ENCODE measurements at places on chromosomes 2 and 18.

GRCh38 chr2:100269889-100270288, 52.4 kb downstream of the LONRF2 start:
- peaks cover 4% of the 10 kb centered on the region for H3K4me1 ChIP-seq
- no peak overlapping the region for H3K27ac ChIP-seq
- H3K4me3 ChIP-seq, result no peak overlapping the region
- H3K36me3 ChIP-seq, result no peaks in the 10 kb centered on the region
- no peaks in the 10 kb centered on the region for H3K27me3 ChIP-seq

DNA sequence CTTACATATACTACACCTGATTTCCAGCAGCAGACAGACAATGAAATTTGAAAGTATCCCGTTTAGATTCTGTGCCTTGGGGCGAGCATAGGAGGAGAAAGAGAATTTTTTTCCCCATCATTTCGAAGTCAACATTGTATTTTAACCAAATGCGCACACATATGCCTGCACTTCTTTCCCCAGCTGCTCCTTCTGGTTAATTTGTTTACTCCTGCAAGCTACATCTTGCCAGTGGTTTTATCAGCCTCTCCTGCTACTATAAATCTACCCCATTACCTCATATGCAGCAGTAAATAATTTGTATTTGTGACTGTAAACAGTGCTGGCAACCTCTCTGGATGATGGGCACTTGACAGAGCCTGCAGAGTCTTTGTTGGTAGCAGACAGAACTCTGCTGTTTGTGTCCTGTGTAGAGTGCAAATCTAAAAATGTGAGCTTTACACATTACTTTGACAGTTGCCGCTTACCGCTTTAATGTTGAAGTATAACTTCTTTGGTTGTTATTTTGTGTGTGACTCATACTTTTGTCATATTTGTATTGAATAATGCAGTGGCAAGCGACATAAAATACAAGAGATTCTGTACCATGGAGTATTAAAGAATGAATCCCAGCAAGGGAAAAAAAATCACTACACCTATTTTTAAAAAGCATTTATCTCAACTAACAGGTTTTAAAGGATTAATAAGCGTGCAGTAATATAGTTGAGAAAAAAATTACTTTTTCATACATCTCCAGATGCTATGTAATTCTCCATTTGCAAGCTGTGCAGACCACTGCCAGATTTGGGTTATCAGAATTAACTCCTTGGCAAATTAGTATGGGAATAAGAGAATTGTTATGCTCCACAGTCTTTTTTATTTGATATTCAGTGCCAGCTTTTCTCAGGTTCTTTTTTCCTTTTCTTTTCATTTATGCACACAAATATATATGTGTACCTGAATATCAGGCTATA, 536.8 kb downstream of the XIRP2 start:
- H3K27ac ChIP-seq, result no peak overlapping the region
- no peaks in the 10 kb centered on the region for H3K4me1 ChIP-seq
- no peaks in the 10 kb centered on the region for H3K36me3 ChIP-seq
- no peaks in the 10 kb centered on the region for H3K27me3 ChIP-seq

GRCh38 chr2:222554517-222554916, 101.4 kb downstream of the FARSB start:
- no peak overlapping the region for H3K4me3 ChIP-seq
- H3K27me3 ChIP-seq, result peaks cover 6% of the 10 kb centered on the region
- H3K36me3 ChIP-seq, result no peaks in the 10 kb centered on the region
- H3K4me1 ChIP-seq, result no peaks in the 10 kb centered on the region
- no peak for DNase-seq

GRCh38 chr2:83055376-83056010, 1403.6 kb downstream of the SUCLG1 start:
- H3K4me1 ChIP-seq, result no peaks in the 10 kb centered on the region
- H3K27ac ChIP-seq, result no peak overlapping the region
- H3K36me3 ChIP-seq, result no peaks in the 10 kb centered on the region
- DNase-seq, result no peak
- no peaks in the 10 kb centered on the region for H3K27me3 ChIP-seq
- H3K4me3 ChIP-seq, result no peak overlapping the region

GRCh38 chr2:143936848-143937722, 582.8 kb downstream of the ZEB2 start:
- H3K4me3 ChIP-seq, result peak overlapping the region; percentile 55
- peaks cover 5% of the 10 kb centered on the region for H3K4me1 ChIP-seq
- no peak overlapping the region for H3K27ac ChIP-seq
- no peaks in the 10 kb centered on the region for H3K36me3 ChIP-seq

- DNase-seq, result no peak
- H3K36me3 ChIP-seq, result no peaks in the 10 kb centered on the region
- no peaks in the 10 kb centered on the region for H3K27me3 ChIP-seq
- H3K27ac ChIP-seq, result no peak overlapping the region
- no peak overlapping the region for H3K4me3 ChIP-seq
Observed at GRCh38 chr2:118535171-118535817, 312.2 kb downstream of the EN1 start.

Measured in activated naive CD8-positive, alpha-beta T cell treated with anti-CD3 and anti-CD28 coated beads, Interleukin-2, amount 10 ng/mL, durations not matched to agents 7 days and 5 days (primary cell).